ENCODE measurements at places on chromosomes 4 and X.

GRCh38 chr4:15077969-15078368, 75.7 kb downstream of the CPEB2 start:
- H3K4me1 ChIP-seq: no peaks in the 10 kb centered on the region
- H3K36me3 ChIP-seq: peaks cover under 1% of the 10 kb centered on the region
- no peaks in the 10 kb centered on the region for H3K27me3 ChIP-seq
- H3K4me3 ChIP-seq: no peak overlapping the region
- DNase-seq: no peak

DNA sequence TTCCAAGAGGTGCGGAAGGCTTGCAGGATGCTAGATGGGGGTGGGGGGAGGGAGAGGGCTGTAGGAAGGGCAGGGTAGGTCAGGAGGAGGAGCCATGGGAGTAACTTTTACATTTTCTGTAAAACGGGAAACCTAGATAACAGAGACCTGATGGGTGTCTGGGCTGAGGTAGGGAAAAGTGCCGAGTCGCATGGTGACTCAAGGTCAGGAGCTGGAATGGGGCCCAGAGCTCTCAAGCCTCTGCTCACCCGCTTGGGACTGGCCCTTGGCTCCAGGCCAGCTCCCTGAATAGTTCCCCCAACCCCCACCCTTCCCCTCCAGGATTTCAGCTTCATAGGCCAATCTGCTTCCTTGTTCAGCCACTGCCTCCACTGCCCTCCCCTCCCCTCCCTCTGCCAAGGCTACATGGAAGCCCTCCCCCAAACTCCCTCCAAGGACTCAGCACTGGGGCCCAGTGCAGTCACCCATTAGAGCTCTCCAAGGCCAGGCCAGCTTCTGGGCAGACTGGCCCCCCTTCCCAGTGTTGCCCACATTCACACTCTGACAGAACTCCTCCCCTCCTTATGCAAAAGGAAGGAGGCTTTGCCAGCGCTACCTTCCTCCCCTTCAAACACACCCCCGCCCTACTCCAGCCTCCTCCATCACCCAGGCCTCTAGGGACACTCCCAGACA, 43.6 kb downstream of the TSC22D3 start:
- DNase-seq: no peak
- H3K36me3 ChIP-seq: no peaks in the 10 kb centered on the region
- no peaks in the 10 kb centered on the region for H3K27me3 ChIP-seq
- peaks cover 20% of the 10 kb centered on the region for H3K4me1 ChIP-seq
- no peak overlapping the region for H3K27ac ChIP-seq
- no peak overlapping the region for H3K4me3 ChIP-seq

DNA sequence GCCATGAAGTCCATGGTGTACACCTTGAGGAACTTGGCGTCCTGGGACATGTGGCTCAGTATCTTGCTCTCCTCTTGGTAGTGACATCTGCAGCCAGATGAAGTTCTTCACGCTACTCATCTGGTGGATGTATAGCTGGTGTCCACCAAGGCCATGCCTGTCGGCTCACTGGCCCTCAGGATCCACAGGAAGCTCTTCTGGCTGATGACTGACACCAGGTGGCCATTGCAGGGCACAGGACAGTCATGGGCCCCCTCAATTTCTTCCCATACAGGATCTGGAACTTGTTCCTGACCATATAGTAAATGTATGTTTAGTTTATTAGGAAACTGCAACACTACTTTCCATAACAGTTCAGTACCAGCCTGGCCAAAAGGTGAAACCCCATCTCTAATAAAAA, 10.3 kb upstream of the CLCN5 start:
- H3K27me3 ChIP-seq: no peaks in the 10 kb centered on the region
- no peak overlapping the region for H3K4me3 ChIP-seq
- H3K27ac ChIP-seq: no peak overlapping the region
- no peaks in the 10 kb centered on the region for H3K36me3 ChIP-seq

GRCh38 chr4:160611181-160611580, 1508.3 kb downstream of the RAPGEF2 start:
- no peak for DNase-seq
- H3K4me3 ChIP-seq: no peak overlapping the region
- no peaks in the 10 kb centered on the region for H3K27me3 ChIP-seq
- no peaks in the 10 kb centered on the region for H3K36me3 ChIP-seq
- no peak overlapping the region for H3K27ac ChIP-seq

- no peak for DNase-seq
- H3K4me1 ChIP-seq: peaks cover 4% of the 10 kb centered on the region
- no peaks in the 10 kb centered on the region for H3K27me3 ChIP-seq
- no peak overlapping the region for H3K27ac ChIP-seq
- H3K4me3 ChIP-seq: no peak overlapping the region
- peaks cover 9% of the 10 kb centered on the region for H3K36me3 ChIP-seq
Measured at GRCh38 chrX:110143454-110144210, 140.7 kb downstream of the TMEM164 start.

DNA sequence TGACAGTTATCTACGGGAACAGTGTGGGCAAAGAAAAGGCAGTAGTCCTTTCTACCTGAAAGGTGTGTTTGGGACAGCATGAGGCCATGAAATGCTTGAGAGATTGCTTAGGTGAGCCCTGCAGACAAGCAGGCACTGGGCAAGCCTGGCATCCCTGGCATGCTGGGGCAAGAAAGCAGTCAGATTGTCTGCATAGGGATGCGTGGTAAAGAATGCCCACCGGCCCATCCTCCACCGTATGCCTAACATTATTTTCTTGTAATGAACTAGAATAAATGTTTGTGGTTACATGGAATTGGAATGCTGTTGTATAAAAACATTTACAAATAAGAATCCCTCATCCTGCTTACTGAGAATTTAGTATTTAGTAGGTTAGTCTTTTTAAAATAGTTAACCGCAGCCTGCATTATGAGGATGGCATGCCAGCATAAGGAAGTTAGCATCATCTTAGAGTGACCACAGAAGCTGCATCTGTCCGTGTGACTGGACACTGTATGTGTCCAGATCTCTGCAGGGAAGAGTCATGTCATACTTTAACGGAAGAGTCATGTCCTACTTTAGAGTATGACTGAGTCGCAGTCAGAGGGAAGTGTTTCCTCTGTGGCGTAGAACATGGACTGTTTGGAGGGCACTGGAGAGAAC, 18.9 kb downstream of the ZBTB49 start:
- H3K36me3 ChIP-seq: peaks cover 39% of the 10 kb centered on the region
- DNase-seq: no peak
- no peak overlapping the region for H3K27ac ChIP-seq
- no peaks in the 10 kb centered on the region for H3K27me3 ChIP-seq
- no peaks in the 10 kb centered on the region for H3K4me1 ChIP-seq
- no peak overlapping the region for H3K4me3 ChIP-seq

DNA sequence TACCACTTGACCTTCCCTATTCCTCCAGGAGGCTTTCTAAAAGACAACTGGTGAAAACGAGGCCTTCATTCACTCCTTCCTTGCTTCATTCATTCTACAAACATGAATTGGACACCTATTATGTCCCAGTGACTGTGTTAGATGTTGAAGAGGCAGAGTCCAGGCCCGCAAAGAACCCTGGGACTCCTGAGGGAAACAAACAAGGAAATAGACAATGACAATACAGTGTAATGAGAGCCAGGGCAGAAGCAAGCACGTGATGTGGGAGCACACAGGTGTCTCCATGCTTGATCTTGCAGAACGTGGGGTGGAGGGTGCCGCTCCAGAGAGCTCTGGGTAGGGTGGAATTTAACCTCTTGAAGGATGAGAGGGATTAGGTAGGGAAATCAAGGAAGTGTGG, 137.6 kb upstream of the KLF3 start:
- H3K4me1 ChIP-seq: peaks cover 36% of the 10 kb centered on the region
- no peak for DNase-seq
- H3K27me3 ChIP-seq: no peaks in the 10 kb centered on the region
- no peak overlapping the region for H3K27ac ChIP-seq
- H3K36me3 ChIP-seq: no peaks in the 10 kb centered on the region
- H3K4me3 ChIP-seq: no peak overlapping the region

- no peaks in the 10 kb centered on the region for H3K4me1 ChIP-seq
- no peak overlapping the region for H3K27ac ChIP-seq
- H3K4me3 ChIP-seq: no peak overlapping the region
- DNase-seq: no peak
- H3K36me3 ChIP-seq: peaks cover 4% of the 10 kb centered on the region
- no peaks in the 10 kb centered on the region for H3K27me3 ChIP-seq
Measured at GRCh38 chr4:23084559-23085248, 392.0 kb downstream of the GBA3 start.

DNA sequence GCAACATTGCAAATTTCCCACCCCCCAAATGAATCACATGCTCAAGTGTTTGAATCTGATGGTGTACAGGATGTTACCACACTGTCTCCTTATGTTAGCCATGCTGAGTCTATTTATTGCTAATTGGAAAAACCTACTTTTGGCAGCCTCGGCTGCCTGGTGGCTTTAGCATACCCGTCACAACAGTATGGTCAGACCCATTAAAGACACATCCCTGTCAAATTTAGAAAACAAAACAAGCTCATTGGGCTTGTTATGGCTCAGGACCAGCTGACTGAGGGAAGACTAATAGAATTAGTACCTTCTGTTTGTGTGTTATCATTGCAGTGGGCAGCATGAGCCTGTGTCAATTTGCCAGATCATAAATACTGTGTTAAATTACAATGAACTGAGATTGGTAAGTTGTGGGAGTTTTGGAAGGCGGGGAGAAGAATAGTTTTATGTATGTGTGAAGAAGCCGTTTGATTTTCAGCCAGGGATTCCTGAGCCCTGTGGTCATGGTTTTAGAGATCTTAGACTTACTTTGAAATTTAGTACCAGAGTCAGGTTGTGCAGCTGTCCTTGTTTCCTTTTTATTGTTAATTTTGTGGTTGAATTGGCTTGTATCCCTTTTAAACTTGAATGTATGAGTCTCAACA, 66.8 kb downstream of the POLA1 start:
- H3K4me1 ChIP-seq: no peaks in the 10 kb centered on the region
- no peak for DNase-seq
- H3K4me3 ChIP-seq: no peak overlapping the region
- H3K36me3 ChIP-seq: peaks cover 32% of the 10 kb centered on the region
- no peaks in the 10 kb centered on the region for H3K27me3 ChIP-seq
- no peak overlapping the region for H3K27ac ChIP-seq

- H3K4me1 ChIP-seq: no peaks in the 10 kb centered on the region
- no peak overlapping the region for H3K27ac ChIP-seq
- H3K27me3 ChIP-seq: no peaks in the 10 kb centered on the region
- no peak for DNase-seq
- no peaks in the 10 kb centered on the region for H3K36me3 ChIP-seq
Measured at GRCh38 chrX:98481636-98482035, 1597.9 kb downstream of the RPA4 start.

DNA sequence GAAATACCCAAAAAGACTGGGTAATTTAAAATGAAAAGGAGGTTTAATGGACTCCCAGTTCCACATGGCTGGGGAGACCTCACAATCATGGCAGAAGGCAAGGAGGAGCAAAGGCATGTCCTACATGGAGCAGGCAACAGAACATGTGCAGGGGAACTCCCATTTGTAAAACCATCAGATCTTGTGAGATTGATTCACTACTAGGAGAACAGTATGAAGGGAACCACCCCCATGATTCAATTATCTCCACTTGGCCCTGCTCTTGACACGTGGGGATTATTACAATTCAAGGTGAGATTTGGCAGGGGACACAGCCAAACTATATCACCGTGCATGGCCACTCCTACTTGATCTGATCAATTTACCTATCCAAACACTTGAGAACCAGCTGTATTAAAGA, 131.5 kb upstream of the LDB2 start:
- no peaks in the 10 kb centered on the region for H3K36me3 ChIP-seq
- no peak for DNase-seq
- no peak overlapping the region for H3K27ac ChIP-seq
- no peaks in the 10 kb centered on the region for H3K27me3 ChIP-seq
- no peak overlapping the region for H3K4me3 ChIP-seq

- H3K27ac ChIP-seq: no peak overlapping the region
- H3K27me3 ChIP-seq: no peaks in the 10 kb centered on the region
- DNase-seq: no peak
- no peak overlapping the region for H3K4me3 ChIP-seq
Measured at GRCh38 chr4:166091912-166092510, 219.0 kb downstream of the TLL1 start.

DNA sequence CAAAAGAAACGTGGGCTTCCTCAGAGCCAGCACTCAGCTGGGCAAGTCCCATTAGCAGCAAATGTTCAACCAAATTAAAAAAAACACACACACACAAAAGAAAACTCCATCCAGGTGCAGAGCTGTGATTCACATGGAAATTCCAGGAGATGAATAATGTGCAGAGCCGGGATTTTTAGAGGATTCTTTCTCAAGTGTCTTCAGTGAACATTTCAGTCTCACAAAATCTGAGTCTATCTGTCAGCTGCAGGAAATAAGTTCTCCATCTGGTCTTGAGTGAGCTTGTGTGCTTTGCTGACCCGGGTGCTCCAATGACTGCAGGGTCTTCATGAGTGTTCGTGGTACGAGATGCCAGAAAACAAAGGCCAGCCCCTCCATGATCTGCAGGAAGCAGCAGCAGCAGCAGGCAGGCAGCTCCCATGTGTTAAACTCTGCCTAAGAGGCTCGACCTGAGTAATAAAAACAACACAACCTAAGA, 44.3 kb downstream of the RASGEF1B start:
- peaks cover 18% of the 10 kb centered on the region for H3K4me1 ChIP-seq
- H3K36me3 ChIP-seq: peaks cover 41% of the 10 kb centered on the region
- no peaks in the 10 kb centered on the region for H3K27me3 ChIP-seq
- no peak for DNase-seq
- H3K4me3 ChIP-seq: no peak overlapping the region

DNA sequence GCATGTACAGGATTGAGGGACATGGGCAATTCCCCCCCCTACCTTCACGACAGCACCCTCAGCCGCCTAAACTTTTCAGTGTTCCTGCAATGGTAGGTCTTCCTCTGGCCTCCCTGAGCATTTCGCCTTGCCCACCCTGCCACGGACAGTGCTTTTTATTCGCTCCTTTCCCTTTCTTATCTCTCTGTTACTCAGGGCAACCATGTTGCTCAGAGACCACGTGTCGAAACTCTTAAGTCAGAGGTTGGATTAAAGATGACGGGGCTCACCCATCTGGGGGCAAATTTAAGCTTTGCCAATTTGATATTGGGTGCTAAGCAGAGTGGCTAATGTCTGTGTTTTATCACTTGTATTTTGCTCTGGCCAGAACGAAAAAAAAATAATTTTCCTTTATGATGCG, 20.4 kb downstream of the TENM3 start:
- no peaks in the 10 kb centered on the region for H3K27me3 ChIP-seq
- H3K4me1 ChIP-seq: no peaks in the 10 kb centered on the region

- H3K4me1 ChIP-seq: no peaks in the 10 kb centered on the region
- DNase-seq: no peak
- H3K36me3 ChIP-seq: no peaks in the 10 kb centered on the region
Measured at GRCh38 chrX:18761750-18762149, 54.3 kb downstream of the PPEF1 start.

- DNase-seq: no peak
- no peaks in the 10 kb centered on the region for H3K4me1 ChIP-seq
- H3K27me3 ChIP-seq: peaks cover 11% of the 10 kb centered on the region
- H3K4me3 ChIP-seq: no peak overlapping the region
- H3K36me3 ChIP-seq: no peaks in the 10 kb centered on the region
- H3K27ac ChIP-seq: no peak overlapping the region
Measured at GRCh38 chrX:135393051-135393450, 28.7 kb upstream of the SMIM10L2A start.

- no peak overlapping the region for H3K4me3 ChIP-seq
- no peaks in the 10 kb centered on the region for H3K27me3 ChIP-seq
- H3K4me1 ChIP-seq: no peaks in the 10 kb centered on the region
- no peaks in the 10 kb centered on the region for H3K36me3 ChIP-seq
Measured at GRCh38 chr4:135694066-135694465, 1492.5 kb upstream of the PABPC4L start.

GRCh38 chrX:27675493-27675892, 85.3 kb downstream of the DCAF8L2 start:
- DNase-seq: no peak
- H3K36me3 ChIP-seq: no peaks in the 10 kb centered on the region
- H3K4me3 ChIP-seq: no peak overlapping the region
- no peaks in the 10 kb centered on the region for H3K27me3 ChIP-seq
- no peaks in the 10 kb centered on the region for H3K4me1 ChIP-seq
